ENCODE measurements at places on chromosomes 4 and X. TPM values are rescaled to one million over a fixed set of nuclear protein-coding genes. Genes with fewer than 3 reads are reported as not detected.

Gene ABCG2
- 0.05 TPM for polyA plus RNA-seq

Gene DMRTC1
- polyA plus RNA-seq = not detected

Gene ZNF732
- not detected for polyA plus RNA-seq

Gene SOD3
- polyA plus RNA-seq = 10.1 TPM

Gene TLR2
- not detected for polyA plus RNA-seq

Gene ETNPPL
- not detected for polyA plus RNA-seq

Gene TEX13D
- not detected for polyA plus RNA-seq

Gene MAOA
- 0.09 TPM for polyA plus RNA-seq

Gene AR
- polyA plus RNA-seq = 1.2 TPM
